CD4-positive, alpha-beta T cell treated with Interleukin-4 for 4 hours (primary cell): ENCODE measurements at places on chromosomes 11 and 22.

DNA sequence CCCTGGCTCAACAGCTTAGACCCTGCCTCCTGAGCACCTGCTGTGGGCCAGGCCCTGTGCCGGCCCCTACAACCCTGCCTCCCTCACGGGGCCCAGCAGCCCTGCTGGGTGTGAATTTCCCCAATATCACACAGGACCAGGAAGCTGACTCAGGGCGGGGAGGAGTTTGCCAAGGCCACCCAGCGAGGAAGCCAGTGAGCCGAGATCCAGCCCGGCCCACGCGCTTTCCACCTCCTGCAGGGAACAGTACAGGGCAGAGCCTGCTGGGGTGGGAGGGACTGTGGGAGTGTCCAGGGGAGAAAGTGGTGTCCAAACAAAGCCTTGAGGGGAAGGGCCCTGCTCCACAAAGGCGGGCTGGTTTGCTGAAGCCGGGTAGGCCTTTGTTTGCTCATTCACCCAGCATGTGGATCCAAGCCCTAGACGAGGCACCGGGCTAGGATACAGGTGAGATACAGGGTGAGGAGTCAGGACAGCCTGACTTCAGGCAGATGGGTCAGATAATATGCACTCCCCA is 26.8 kb downstream of the RPL3 start:
- peak; percentile 26 for DNase-seq

- no peak for DNase-seq
Measured at GRCh38 chr11:132564091-132564885, 968.0 kb downstream of the OPCML start.

DNA sequence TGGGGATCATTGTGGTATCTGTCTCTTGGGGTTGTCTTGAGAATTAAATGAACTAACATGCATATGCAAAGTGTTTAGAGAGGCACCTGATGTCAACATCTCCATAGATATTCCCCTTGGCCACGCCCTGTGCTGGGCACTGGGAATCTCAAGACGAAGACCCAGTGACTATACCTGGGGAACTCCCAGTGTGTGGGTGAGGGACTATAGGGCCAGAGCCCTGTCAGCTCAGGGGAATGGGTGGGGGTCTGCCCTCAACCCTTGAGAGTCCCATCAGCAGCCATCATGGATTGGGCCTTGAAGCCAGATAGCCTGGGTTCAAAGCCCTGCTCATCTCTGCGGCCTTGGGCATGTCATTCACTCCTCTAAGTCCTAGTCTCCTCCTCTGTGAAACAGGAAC is 21.6 kb upstream of the LMO1 start:
- DNase-seq, result no peak

DNA sequence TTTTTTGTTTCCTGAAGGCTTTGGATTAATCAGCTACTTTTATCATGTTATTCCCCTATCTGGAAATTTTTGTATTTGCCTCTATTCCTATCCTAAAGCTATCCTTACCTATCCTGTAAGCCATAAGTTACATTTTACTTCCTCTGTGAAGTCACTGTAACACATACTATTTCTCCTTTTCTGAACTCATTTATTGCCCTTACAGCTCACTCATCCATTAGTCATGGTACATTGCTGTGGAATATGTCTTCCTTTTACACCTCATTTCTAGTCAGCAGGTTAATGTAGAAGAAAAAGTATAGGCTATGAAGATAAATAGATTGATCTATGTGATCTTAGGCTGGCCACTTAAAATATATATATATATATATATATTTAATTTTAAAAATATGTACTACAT is 28.0 kb downstream of the SWAP70 start:
- DNase-seq, result no peak

GRCh38 chr22:49933236-49934159 is 15.1 kb downstream of the CRELD2 start:
- no peak for DNase-seq

DNA sequence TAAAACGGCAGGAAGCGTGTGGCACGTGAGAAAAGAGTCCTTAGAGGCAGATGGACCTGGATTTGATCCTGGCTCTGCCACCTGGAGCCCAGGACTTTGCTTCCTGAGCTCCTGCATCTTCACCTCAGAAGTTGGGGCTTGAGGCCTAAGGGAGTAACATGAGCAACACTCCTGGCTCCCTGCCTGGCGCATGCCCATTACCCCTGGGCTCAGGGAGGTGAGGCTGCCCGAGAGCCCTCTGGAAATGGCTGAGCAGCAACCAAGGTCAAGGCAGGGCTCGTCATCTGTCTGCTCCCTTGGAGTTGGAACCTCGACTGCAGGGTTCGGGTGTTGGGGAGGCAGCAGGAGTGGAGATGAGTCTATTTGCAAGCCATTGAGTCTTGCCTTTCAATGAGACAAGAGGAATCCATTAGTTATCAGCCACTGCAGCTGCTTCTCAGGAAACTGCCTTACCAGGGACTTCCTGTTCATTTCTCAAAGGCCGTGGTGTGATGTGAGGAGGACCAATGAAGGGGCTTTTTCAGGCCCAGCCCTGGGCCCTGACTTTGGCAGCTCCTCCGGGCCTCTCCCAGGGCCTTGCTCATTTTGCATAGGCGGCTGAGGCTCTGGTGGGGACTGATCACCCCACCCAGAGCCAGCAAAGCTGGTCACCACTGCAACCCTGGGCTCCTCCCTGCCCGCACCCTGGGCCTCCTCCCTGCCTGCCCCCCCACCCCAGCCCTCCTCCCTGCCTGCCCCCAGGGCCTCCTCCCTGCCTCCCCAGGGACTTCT is 6.4 kb downstream of the FADS2 start:
- peak; percentile 62 for DNase-seq

DNA sequence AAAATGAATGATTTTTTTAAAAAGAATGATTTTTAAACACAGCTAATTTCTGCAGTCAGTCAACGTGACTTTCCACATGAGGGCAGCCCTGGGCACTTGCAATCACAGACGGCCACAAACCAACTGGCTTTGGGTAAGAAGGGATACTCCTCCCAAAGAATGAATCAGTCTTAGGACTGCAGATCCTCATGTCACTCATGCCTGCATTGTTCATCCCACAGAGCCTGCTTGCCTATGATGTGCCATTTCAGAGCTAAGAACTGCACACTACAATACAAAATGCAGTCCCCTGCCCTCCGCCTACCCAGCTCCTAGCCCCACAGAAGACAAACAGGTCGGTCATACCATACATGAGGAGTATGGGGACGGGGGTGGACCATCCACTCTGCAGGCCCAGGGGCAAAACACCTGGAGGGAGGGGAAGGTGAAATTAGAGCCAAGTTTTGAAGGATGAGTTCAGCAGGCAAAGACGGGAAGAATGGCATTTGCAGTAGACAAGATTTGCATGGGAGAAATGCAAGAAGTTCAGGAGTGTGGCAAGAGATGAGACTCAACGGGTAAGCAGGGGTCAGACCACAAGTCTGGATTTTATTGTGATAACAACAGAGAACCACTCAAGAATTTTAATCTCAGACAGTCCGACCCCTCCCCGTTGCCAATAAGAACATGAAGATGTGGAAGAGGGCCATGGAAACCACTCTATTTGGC is 24.7 kb downstream of the PACSIN2 start:
- DNase-seq, result no peak

GRCh38 chr11:47987781-47988180 is 7.4 kb downstream of the PTPRJ start:
- no peak for DNase-seq

- no peak for DNase-seq
Measured at GRCh38 chr22:46595545-46595944, 24.6 kb upstream of the GRAMD4 start.

DNA sequence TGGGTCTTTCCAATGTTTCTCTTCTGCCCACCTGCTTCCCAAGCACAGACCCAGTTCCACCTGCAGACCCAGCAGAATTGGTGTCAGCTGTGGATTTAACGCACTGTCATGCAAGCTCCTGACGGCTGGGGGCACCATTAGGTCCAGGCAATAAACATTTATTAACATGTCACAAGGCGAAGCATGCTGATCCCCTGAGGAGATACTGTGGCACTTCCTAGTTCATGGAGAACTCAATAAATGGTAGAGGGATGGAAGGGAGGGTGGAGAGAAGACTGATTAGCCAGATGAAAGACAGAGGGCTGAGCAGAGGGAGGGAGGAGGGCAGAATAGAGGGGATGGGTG is 68.3 kb upstream of the TSPAN18 start:
- peak; percentile 32 for DNase-seq

- DNase-seq, result no peak
Measured at GRCh38 chr22:35314161-35314942, 14.7 kb downstream of the TOM1 start.

- DNase-seq, result no peak
Measured at GRCh38 chr11:10899121-10899830, 41.4 kb upstream of the ZBED5 start.

- no peak for DNase-seq
Measured at GRCh38 chr22:18970176-18970947, 34.3 kb upstream of the PRODH start.

DNA sequence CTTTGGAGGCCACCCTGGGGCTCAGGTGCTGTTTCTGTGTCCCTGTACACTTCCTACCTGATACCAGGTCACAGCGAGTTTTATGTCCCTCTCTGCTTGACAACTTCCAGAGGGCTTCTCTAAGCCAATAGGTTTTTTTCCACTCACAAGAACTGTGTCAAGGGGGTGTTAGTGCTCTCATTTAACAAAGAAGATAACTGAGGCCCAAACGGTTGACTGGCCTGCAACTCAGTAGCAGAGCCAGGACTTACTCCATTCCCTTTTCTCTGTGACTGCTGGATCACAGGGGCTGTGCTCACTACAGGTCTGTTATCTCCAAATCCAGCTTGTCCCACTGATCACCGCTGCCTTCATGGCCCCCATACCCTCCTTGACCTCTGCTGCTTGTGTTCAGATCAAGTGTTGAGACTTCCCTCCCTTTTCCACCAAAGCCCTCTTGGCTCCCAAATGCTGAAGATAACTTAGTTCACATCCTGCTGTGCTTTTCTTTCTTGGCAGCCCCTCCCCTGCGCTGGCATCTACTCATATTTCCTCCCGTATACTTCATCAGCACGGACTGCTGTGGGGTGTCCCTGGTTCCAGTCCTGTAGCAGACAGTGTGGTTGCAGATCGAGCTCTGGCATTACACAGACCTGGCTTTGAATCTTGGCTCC is 41.3 kb downstream of the POU2F3 start:
- DNase-seq, result no peak

- no peak for DNase-seq
Measured at GRCh38 chr11:10309163-10310093, 4.6 kb downstream of the ADM start.

DNA sequence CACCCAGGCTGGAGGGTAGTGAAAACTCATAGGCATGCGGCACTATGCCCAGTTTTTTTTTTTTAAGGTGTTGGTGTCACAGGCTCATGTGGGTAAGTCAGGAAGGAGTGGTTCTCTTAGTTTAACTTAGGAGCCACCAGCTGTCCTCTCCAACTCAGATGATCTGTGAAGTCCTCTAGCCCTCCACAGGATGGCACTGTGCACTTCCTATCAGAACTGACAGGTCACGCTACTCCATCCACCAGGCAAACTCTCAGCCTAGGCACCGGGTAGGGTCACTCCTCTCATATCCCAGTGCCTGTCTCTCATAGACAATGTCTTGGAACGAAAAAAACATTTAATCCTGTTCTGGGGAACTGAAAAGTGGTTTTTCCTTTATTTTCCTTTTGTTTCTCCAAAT is 16.5 kb downstream of the NAP1L4 start:
- DNase-seq, result peak; percentile 51

GRCh38 chr22:38177044-38177443 is 4.6 kb downstream of the PLA2G6 start:
- DNase-seq, result no peak

- DNase-seq, result no peak
Measured at GRCh38 chr11:122681735-122682134, 26.2 kb downstream of the UBASH3B start.

DNA sequence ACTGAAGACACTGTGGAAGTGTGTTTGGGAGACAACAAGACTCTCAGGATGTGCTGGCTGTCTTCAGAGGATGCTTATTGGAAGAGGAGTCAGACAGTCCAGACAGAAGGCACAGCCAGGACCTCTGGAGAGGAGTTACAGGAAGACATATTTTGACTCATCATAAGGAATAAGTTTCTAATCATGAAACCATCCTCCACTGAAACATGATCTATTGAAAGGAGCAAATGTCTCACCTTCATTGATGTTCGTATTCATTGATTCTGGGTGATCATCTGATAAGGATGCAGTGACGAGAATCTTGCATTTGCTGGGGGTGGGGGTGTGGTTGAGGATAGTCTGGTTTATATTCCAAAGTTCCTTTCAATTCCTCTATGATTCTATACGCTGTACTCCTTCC is 2.5 kb upstream of the CXCR5 start:
- DNase-seq, result no peak

- DNase-seq, result no peak
Measured at GRCh38 chr11:115930291-115930690, 426.1 kb upstream of the CADM1 start.

DNA sequence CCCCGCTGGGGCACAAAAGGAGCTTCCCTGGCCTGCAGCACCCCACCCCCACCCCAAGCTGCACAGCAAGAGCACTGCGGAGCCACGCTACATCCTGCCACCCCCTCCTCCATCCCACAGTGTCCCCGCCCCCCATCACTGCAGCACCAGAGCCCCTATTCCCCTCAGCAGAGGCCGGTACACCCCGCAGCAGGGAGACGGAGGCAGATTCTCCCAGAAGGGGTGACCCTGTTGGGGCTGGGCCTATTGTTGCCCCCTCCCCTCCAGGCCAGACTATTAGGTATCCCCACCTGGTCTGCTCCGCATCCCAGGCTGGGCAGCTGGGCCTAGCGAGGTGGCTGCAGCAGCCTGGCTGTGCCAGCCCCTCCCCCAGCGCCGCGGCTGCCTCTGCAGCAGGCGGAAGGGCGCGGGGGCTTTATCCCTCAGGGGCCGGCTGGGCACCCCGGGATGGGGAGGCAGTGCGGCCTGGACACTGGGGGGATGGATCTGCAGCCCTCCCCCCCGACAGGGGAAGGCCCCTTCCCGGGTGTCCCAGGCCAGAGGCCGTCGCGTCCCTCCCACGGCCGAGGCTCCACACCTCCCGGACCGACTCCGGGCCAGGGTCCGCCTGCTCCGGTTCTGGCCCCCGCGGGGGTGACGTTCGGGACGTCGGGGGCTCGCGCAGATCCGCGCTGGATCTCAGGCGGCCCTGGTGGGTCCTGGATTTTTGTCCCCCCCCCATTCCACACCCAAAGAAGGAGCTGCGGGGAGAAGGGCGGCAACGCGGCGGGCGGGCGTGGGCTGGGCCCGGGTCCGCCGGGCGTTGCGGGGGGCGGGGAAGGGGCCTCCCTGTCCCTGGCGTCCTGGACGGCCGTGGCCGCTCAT is 943 bp downstream of the DUSP8 start:
- DNase-seq, result no peak
